Calu3 (cell line): ENCODE measurements at places on chromosomes 3 and 15. TPM values are rescaled to one million over a fixed set of nuclear protein-coding genes. Genes with fewer than 3 reads are reported as not detected.
A peak's percentile ranks its signal among the peaks of the same experiment; 100 is the strongest.

GRCh38 chr15:69896606-69897005 is 201.1 kb downstream of the TLE3 start:
- H3K4me3 ChIP-seq, result no peak overlapping the region
- peaks cover 93% of the 10 kb centered on the region for H3K27me3 ChIP-seq
- H3K36me3 ChIP-seq, result no peaks in the 10 kb centered on the region
- H3K27ac ChIP-seq, result no peak overlapping the region
- no peaks in the 10 kb centered on the region for H3K4me1 ChIP-seq

GRCh38 chr3:14283813-14284438 is 105.3 kb downstream of the LSM3 start:
- peaks cover 4% of the 10 kb centered on the region for H3K36me3 ChIP-seq
- no peak overlapping the region for H3K27ac ChIP-seq
- no peaks in the 10 kb centered on the region for H3K27me3 ChIP-seq
- no peak overlapping the region for H3K4me3 ChIP-seq

GRCh38 chr3:74054566-74054965 is 429.8 kb upstream of the PDZRN3 start:
- H3K36me3 ChIP-seq, result no peaks in the 10 kb centered on the region
- no peak overlapping the region for H3K4me3 ChIP-seq
- H3K27me3 ChIP-seq, result no peaks in the 10 kb centered on the region
- H3K4me1 ChIP-seq, result no peaks in the 10 kb centered on the region

Gene PAQR5
- 1.8 and 2.5 TPM in 2 replicates for total RNA-seq

DNA sequence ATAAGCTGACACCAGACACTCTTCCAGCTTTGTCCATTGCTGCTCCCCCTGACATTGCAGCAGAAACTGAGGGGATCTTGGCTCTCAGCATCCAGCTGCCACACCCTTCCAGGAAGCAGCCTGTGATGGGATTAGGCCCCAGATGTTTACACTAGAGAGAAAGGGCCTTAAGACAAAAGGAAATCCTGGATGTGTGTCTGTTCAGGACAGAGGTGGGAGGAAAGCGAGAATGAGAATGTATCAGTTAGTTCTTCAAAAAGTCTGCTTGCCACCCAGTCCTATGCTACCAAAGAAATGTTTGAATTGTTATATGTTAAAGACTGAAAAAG is 58.8 kb downstream of the HES1 start:
- H3K36me3 ChIP-seq, result no peaks in the 10 kb centered on the region
- no peak overlapping the region for H3K27ac ChIP-seq
- H3K4me3 ChIP-seq, result no peak overlapping the region
- peaks cover 29% of the 10 kb centered on the region for H3K27me3 ChIP-seq
- DNase-seq, result no peak

- H3K36me3 ChIP-seq, result no peaks in the 10 kb centered on the region
- no peaks in the 10 kb centered on the region for H3K4me1 ChIP-seq
- no peaks in the 10 kb centered on the region for H3K27me3 ChIP-seq
- H3K4me3 ChIP-seq, result no peak overlapping the region
- no peak for DNase-seq
Observed at GRCh38 chr3:89434621-89435380, 327.4 kb downstream of the EPHA3 start.

DNA sequence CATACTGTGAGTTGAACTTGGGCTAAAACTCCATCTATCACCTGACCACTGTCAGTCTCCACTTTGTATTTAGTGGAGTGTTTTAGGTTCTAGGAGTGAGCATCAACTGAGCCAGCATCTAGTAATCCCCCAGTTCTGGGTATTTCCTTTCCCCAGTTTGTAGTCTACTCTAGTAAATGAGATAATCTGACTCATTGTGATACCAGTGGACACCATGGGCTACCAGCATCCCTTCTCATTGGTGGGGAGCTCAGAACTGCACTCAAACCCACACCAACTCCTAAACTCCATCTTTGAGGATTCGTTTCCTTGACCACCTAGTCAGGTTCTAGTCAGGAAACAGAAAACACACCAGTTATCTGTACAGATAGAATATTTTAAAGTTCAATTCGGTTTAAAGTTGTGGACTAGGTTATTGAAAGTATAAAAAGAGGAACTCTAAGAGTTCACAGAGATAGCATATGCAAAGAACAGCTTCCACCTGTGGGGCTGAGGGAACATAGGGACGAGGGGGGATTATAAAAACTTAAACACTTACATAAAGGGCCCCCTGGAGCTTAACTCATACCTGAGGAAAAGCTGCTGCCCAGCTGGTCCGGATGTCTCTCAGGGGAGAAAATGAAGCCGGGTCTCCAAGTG is 36.0 kb downstream of the LEO1 start:
- H3K4me1 ChIP-seq, result no peaks in the 10 kb centered on the region
- peaks cover 33% of the 10 kb centered on the region for H3K36me3 ChIP-seq
- no peaks in the 10 kb centered on the region for H3K27me3 ChIP-seq
- no peak overlapping the region for H3K27ac ChIP-seq

DNA sequence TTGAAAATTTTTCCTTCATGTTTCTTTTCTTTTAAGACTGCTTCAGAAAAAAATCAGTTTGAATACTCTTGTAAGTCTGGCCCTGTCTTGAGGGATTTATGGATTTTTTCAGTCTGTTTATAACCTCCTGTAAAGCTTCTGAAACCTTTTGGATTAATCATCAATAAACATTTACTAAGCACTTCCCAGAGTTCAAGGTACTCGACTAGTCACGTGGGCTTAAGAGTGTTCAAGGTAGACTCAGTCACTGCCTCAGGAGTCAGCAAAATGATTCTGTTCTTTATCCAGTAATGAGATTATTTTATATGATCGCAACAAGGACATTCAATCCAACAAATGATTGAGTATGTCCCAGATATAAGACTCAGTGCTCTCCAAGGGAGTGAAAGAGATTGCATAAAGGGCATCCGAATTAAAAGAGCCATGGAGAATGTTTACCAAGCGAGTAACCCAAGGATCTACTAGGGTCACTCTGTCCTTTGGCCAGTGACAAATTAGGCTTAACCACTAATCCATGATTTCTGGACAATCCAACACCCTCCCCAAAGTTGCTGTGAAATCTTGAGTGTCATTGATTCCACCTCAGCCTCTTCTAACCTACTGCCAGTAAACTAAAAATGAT is 726.6 kb upstream of the NAALADL2 start:
- no peak overlapping the region for H3K4me3 ChIP-seq
- no peaks in the 10 kb centered on the region for H3K36me3 ChIP-seq
- no peaks in the 10 kb centered on the region for H3K27me3 ChIP-seq
- H3K27ac ChIP-seq, result no peak overlapping the region
- DNase-seq, result peak; percentile 20

Gene ESYT3
- 3.2 and 3.5 TPM in 2 replicates for total RNA-seq

DNA sequence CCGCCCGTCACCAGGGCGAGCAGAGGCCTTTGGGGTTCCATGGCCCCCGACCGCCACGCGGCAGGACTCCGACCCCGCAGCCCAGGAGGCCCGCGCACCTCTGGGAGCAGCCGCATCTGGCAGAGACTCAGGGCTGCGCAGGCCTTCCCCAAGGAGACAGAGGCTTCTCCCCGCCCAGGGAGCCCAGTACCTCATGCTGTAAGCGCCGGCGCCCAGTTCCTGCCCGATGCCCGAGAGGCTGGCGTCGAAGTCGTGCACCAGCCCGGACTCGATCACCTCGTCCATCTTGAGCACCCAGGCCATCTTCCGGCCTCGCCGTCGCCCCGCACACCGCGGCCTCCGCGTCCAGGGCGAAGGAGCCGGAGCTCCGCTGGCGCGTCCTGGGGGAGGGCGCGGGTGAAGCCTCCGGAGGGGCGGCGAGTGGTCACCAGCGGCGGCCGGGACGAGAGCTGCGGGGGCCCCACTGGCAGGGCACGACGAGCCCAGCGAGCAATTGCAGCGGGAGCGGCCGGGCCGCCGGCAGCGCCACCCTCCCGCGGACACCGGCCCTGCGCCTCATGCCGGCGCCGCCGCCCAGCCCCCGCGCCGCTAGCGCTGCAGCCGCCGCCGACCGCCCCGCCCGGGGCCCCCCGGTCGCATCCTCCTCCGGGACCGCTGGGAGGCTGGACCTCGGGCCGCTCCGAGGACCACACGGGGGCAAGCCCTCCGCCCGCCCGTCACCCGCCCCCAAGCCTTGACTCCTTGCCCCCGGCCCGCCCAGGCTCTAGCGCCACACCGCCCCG is 468 bp downstream of the UBP1 start:
- no peaks in the 10 kb centered on the region for H3K27me3 ChIP-seq
- peak; percentile 74 for DNase-seq
- peaks cover 21% of the 10 kb centered on the region for H3K4me1 ChIP-seq
- peaks cover 41% of the 10 kb centered on the region for H3K36me3 ChIP-seq

DNA sequence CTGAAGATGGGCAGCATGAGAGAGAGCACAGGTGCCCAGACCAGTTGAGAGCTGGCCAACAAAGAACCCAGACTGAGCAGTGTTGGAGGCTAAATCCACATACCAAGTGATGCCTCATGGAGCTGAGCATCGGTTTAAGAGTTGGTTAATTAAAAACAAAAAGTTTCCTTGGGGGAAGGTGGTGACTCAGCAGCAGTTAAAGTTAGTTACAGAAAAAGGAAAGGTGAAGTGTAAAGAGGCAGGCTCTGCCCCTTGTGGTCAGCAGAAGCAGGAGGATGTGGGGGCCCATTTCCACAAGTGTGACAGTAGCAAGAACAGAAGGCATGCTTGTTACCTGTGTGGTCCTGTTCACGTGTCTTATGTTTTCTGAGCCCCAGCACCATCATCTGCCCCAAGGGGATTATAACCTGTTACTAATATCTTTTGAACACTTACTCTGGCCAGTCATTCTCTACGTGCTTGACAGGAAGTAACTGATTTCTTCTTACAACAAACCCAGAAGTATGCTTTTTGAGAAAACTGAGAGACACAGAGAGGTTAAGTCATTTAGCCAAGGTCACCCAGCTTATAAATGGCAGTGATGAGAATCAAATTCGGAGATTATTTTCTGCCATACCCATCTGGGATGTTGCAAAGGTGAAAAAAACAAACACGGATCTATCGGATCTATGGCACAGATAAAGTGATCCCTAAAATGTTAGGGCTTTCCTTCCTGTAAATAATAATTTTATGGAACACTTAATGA is 91.0 kb downstream of the EPHB1 start:
- H3K4me3 ChIP-seq, result no peak overlapping the region
- peak; percentile 21 for DNase-seq
- H3K36me3 ChIP-seq, result no peaks in the 10 kb centered on the region
- H3K27me3 ChIP-seq, result peaks cover 27% of the 10 kb centered on the region

Gene TEX55
- not detected in 2 replicates for total RNA-seq

Gene BMF
- 7.9 and 11.5 TPM in 2 replicates for total RNA-seq

DNA sequence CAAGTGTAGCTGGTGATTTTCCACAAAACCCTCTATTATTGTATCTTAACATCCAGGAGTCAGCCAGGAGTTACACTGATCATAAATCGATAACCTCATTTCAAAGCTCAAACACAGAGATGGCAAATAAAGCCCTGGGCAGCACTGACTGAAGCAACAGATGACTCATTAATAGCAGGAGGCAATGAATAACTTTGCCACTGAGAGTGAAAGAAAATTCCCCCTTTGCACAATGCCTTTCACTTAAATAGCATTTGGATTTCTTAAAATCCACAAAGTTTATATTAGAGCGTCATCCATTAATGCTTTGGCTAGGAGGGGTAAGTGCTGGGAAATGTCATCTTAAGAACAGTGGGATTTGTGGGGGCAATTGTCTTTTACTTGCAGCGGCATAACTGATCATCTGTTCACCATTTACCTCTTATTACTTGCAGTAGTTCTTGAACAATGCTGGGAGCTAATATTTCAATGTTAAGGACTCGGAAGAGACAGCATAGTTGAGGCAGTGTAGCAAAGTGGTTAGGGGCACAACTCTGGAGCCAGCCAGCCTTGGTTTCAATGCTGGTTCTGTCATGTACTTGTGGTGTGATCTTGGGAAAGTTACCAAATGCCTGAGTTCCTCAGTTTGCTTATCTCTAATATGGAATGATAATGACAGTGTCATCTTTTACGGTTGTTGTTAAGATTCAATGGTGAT is 630.4 kb upstream of the TBL1XR1 start:
- peak overlapping the region; percentile 85 for H3K27ac ChIP-seq
- DNase-seq, result peak; percentile 68
- H3K4me3 ChIP-seq, result peak overlapping the region; percentile 48

DNA sequence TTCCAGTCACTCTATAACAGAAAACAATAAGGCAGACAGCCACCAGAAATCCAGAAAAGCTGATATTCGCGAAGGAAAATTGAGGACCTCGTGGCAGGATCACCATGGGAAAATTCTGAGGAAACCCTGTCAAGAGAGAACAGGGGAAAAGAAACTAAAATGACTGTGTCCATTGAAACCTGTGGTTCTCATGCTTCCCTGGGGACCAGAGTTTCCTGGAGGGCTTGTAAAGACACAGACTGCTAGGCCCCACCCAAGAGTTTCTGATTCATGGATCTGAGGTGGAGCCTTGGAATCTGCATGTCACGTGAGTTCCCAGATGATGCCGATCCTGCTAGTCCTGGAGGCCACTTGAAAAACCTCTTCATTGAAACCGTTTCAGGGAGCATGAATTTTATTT is 420.5 kb downstream of the EPHB1 start:
- H3K4me3 ChIP-seq, result no peak overlapping the region
- DNase-seq, result no peak
- H3K27ac ChIP-seq, result no peak overlapping the region

Gene CSTA
- total RNA-seq, result not detected in 2 replicates

DNA sequence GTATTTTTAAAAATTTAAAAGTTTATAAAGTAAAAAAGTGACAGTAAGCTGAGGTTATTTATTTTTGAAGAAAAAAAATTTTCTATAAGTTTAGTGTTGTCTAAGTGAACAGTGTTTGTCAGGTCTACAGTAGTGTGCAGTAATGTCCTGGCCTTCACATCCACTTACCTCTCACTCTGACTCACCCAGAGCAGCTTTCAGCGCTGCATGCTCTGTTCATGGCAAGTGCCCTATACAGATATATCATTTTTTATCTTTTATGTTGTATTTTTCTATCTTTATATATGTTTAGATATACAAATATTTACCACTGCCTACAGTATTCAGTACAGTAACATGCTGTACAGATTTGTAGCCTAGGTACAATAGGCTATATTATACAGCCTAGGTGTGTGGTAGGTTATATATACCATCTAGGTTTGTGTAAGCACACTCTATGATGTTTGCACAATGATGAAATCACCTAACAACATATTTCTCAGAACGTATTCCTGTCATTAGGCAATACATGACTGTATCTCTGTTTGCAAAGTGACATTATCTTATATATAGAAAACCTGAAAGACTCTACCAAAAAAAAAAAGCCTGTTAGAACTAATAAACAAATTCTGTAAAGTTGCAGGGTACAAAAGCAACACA is 75.9 kb upstream of the TMC3 start:
- no peaks in the 10 kb centered on the region for H3K36me3 ChIP-seq
- H3K27ac ChIP-seq, result no peak overlapping the region
- no peak for DNase-seq
- no peak overlapping the region for H3K4me3 ChIP-seq
- no peaks in the 10 kb centered on the region for H3K27me3 ChIP-seq

Gene PPM1M
- total RNA-seq, result 6.5 and 7.1 TPM in 2 replicates
